ENCODE measurements at places on chromosomes 13 and 19.

GRCh38 chr19:36014012-36014924 is at the start of gene ALKBH6:
TSS of gene ALKBH6 (minus strand) at chr19:36014213. CDS start at chr19:36013397, 816 bp downstream.
- peak; percentile 98 for DNase-seq

- no peak for DNase-seq
Measured at GRCh38 chr13:104869501-104869900, 1666.0 kb downstream of the EFNB2 start.

DNA sequence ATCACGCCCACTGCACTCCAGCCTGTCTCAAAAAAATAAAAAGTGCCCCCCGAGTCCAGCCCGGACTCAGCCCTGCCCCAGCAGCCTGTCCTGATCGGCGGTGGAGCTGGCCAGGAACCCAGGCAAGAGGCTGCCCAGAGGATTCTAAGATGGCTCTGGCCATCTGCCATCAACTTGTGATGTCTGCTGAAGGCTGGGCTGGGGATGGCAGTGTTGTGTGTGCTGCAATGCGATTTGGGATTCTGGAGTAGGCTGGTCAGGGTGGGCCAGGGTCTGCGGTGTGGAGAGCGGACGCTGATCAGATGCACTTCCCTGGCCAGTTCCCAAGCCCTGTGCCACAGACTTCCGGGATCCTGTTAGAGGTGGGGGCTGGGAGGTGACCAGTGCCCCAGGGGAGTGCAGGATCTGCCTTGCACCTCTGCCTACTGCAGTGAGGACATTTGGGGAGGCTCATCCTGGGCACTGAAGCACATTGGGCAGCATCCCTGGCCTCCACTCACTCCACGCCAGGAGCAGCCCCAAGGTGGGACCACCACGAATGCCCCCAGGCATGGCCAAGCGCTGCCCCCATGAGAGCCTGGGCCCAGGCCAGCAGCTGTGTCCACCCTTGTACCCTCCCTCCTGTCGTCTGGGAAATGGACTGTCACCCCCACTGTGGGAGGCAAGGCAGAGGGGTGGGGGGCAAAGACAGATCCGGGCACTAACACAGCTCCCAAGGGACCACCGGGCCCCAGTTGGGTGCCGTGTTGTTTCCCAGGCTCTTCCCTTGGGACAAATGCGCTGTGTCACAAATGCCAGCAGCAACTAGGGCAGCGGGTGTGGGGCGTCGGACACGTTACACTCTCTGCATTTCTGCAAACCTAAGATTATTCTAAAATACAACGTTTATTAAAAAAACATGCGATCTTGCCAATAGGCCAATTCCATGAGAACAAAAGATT is 3.4 kb upstream of the TBXA2R start:
- no peak for DNase-seq

- DNase-seq, result no peak
Measured at GRCh38 chr13:52903320-52903719, 54.9 kb upstream of the PCDH8 start.

GRCh38 chr13:46516599-46517338 is 36.2 kb upstream of the LRCH1 start:
- no peak for DNase-seq

DNA sequence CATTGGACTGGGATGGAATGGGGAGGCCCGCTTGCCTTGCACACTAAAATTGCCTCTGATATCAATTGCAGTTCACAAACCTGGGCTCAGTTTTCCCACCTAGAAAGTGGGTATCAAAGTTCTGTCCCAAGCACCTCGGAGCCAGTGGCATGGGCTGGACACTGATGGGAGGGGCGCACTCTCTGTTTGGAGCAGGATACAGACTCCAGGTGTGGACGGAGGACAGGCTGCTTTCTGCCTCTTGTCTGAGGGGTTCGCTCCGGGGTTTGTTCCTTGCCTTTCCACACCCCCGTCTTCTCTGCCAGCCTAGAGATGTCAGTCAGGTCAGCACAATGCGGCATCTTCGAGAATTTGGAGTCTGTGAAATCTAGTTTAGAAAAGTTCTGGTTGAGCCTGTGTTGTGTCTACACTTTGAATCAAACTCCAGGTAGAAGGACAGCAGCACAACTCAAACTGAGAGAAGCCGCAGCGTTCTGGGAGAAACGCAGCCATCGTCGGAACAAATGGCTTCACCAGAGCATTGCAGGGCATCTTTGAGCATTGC is 141.9 kb downstream of the TEX29 start:
- no peak for DNase-seq

DNA sequence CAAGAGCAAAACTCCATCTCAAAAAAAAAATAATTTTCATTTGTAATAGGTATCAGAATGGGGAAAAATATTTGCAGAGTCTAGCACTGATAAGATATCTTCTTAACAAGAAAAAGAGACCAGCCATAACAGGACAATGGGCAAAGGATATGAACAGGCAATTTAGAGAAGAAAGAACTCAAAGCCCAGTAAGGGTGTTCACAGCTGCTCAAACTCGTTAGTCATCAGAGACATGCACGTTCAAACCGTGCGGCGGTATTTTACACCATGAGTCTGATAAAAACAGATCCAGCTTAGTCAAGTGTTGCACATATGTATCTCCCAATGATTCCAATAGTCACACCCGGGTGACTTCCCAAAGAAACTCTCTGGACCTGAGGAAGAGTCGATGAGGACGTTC is 13.7 kb upstream of the NCCRP1 start:
- no peak for DNase-seq

GRCh38 chr13:20006206-20006605 is 47.7 kb downstream of the ZMYM2 start:
- DNase-seq, result no peak

DNA sequence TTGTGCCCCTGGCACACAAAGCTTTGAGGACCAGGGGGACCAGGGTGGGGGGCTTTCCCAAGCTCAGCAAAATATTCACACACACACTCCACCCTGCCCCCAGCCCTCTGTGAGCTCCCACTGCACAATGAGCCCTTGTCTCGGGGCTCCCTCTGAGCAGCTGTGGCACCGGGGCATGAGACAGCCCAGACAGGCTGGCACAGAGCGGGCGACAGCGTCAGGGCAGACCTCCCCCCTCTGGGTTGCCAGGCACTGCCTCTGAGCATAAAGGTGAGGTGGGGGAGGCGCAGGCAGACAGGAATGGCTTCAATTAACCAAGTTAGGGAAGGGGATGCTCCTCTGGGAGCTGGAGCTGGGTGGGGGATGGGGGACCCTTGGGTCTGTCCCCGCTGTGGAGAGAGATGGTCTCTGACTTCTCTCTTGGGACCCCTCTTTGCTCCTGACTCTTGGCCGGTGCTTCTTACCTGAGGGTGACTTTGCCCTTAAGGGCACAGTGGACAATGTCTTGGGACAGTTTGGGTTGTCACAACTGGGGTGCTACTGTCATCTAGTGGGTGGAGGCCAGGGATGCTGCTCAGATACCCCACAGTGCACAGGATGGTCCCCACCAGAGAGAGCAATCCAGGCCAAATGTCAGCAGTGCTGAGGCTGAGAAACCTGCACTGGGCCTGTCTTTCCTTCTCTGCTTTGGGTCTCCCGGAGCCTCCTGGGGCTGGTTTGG is 30.3 kb downstream of the LYL1 start:
- DNase-seq, result no peak

DNA sequence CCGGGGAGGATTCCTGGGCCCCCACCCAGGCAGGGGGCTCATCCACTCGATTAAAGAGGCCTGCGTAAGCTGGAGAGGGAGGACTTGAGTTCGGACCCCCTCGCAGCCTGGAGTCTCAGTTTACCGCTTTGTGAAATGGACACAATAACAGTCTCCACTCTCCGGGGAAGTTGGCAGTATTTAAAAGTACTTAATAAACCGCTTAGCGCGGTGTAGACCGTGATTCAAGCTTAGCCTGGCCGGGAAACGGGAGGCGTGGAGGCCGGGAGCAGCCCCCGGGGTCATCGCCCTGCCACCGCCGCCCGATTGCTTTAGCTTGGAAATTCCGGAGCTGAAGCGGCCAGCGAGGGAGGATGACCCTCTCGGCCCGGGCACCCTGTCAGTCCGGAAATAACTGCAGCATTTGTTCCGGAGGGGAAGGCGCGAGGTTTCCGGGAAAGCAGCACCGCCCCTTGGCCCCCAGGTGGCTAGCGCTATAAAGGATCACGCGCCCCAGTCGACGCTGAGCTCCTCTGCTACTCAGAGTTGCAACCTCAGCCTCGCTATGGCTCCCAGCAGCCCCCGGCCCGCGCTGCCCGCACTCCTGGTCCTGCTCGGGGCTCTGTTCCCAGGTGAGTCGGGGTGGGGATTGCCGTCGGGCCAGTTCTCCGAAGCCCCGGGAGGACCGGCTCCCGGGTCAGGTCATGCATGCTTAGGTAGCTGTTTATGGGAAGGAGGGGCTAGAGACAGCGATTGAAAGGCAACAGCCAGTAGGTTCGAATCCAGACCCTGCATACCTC is at the start of gene ICAM1:
Gene ICAM1, plus strand, starts transcription at position 505 of the 779 bp plus-strand sequence. Its CDS starts 40 bp downstream, at position 545.
- peak; percentile 51 for DNase-seq

GRCh38 chr13:111954661-111955411 is 112.1 kb upstream of the SOX1 start:
- DNase-seq, result no peak

DNA sequence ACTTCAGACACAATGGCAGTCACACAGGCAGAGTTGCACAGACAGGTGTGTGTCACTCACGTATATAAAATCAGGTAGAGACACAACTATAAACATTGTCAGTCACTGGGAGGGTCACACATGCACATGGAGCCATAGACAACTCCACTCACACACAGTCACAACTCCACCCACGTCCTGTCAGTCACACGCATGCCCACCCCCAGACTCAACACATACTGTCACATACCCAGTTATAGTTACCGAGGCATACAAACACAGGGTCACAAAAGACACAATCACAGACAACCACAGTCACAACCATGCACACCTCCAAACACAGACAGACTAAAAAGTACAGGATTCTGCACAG is 1.5 kb downstream of the NUMBL start:
- no peak for DNase-seq

DNA sequence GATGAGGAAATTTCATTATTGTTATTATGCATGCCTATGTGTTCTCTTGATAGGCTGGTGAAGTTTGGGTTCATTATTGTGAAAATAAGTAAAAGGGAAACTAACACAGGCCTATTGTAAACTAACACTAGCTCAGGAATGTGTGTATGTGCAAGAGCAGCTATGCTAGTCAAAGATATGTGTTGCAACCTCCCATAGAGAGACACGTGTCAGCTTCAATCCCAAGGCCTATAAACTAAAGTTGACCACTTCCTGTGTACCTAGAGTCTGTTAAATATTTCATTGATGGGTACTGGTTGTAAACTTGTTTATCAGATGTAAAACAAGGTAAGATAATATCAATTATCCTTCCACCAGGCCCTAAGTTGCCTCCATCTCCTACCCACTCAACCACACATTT is 44.7 kb upstream of the ZNF30 start:
- no peak for DNase-seq

DNA sequence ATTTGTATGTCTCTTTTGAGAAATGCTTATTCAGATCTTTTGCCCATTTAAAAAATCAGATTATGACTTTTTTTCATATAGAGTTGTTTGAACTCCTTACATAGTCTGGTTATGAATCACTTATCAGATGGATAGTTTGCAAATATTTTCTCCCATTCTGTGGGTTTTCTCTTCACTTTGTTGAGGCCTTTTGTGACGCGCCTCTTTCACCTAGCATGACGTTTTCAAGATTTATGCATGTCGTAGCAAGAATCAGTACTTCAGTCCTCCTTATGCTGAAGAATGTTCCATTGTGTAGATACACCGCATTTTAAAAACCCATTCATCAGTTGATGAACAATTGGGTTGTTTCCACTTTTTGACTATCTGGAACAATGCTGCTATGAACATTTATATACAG is 13.4 kb downstream of the PABPC3 start:
- no peak for DNase-seq

DNA sequence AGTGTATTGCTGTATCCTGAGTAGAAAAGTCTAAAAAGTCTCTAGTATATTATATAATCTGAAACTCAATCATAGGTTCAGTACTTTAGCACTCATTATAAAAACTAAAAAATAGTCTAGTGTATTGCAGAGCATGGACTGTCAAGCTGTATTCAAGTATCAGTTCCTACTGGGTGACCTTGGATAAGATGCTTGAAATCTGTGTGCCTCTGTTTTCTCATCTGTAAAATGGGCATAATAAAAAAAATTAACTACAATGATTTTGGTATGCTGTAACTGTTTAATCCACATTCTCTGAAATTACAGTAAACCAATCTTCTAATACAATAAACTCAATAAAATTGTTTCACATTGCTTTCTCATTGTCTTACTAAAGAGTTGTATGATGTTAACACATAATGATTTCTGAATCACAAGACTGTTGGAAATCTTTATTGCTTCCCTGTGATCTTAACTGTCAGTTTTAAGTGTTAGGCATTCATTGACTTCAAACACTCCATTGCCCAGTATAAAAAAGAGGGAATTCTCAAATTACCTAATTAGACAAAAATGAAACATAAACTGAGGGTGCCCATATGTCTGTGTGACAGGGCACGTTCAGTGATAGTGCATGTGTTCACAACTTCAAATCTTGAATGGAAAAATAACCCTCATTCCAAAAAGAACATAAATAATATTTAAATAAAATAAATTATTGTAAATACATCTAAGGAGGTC is 2.2 kb downstream of the STARD13 start:
- DNase-seq, result no peak

DNA sequence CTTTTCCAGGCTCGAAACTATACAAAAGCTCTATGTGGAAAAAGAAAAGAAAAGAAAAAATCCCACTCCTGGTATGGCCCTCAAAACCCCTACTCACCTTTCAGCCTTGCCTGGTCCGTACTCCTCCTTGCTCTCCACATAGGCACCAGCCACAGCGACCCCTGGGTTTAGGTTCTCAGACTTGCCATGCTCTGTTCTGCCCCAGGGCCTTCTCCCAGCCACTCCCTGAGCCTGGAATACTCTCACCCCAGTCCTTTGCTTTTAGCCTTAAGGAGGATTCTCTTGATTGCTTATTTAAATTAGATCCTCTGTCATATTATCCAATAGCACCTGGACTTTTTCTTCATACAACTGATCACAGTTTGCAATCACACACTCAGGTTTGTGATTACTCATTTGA is 522.5 kb downstream of the DIAPH3 start:
- DNase-seq, result no peak

DNA sequence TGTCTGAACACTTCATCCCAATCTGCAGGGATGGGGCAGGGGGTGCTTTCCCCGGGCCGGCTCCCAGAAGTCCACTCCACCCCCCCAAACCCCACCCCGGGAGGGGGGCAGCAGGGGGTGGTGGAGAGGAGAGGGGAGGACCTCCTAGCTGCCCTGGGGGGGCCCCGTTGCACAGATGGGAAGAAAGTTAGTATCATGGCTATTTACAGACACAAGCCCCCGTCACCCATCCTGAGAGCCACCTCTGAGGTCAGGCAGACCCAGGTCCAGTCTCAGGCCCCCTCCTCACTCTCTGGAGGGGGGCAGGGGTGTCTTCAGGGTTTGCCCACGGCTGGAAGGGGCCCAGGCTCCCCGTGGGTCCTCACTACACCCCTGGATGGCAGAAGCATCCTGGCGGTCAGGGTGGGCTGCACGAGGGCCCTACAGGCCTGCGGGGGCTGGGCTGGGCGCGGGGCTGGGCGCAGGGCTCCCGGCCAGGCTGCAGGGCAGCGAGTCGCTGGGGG is 5.8 kb upstream of the REXO1 start:
- no peak for DNase-seq

All from T-helper 1 cell (primary cell).